ENCODE measurements at places on chromosomes 1 and 21.

GRCh38 chr1:201332616-201333335 is 44.7 kb downstream of the TNNT2 start:
- no peak for DNase-seq

DNA sequence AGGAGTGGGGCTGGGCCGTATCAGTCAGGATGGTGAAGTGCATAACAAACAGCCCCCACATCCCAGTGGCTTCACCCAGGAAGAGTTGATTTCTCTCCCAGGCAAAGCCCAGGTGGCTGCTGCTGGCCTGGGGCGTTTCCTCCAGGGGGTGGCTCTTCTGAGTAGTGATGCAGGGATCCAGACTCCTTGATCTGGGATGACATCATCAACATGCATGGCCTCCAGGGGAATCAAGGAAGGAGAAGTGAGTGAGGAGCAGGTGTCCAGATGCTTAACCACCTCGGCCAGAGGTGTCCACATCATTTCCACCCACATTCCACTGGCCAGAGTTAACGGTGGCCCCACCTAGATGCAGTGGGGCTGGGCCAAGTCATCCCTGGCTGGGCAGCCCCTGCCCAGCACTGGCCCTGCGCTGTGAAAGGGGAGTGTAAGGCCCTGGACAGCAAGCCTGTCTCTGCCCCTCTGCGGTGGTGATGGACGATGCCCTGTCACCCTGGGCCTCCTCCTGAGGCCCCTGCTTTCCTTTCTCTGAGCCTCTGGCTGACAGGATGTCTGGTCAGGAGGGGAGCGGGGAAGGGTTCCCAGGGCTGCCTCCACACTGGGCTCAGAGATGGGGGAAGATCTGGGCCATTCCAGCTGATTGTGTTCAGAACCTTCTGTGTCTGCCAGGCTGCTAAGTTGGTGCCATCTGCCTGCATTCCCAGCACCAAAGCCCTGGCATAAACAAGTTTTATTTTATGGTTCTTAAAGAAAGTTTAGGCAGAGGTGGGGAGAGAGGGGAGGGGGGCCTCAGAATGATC is 598.2 kb downstream of the MATN1 start:
- no peak for DNase-seq

GRCh38 chr1:83515578-83516154 is 483.3 kb downstream of the TTLL7 start:
- no peak for DNase-seq

GRCh38 chr1:36625935-36626310 is 143.2 kb upstream of the CSF3R start:
- DNase-seq: no peak

DNA sequence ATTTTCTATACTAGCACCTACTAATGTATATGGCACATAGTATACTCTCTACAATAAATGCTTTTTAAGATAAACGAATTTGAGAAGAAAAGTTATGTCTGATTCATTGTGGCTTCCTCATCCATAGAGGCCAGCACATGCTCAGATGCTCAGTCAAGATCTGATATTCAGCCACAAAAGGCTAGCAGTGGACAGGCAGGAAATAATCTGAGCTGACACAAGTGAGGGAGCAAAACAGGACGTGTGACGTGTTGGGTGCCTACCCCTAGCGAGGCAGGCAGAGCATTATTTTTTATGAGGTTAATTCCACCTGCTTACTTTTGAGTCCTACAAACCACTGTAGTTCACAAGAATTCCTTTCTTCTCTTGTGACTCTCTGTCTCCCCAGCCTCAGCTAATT is 550.9 kb downstream of the SMYD3 start:
- DNase-seq: no peak

DNA sequence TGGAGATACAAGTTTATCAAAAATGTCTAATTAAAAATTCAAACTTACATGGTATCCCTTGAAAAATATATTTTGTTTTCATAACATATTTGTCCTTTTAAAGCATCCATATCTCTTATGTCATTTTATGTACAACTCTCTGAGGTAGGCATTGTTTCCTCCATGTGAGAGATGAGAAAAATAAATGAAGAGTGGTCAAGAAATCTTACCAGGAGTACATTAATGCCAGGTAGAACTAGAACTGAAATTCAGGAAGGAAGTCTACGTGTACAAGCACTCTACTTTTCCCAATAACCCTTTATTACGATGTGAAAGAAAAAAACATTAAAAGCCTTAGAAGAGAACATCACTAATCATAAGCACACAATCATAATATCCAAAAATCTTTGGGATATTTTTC is 5.6 kb downstream of the BRINP3 start:
- no peak for DNase-seq

DNA sequence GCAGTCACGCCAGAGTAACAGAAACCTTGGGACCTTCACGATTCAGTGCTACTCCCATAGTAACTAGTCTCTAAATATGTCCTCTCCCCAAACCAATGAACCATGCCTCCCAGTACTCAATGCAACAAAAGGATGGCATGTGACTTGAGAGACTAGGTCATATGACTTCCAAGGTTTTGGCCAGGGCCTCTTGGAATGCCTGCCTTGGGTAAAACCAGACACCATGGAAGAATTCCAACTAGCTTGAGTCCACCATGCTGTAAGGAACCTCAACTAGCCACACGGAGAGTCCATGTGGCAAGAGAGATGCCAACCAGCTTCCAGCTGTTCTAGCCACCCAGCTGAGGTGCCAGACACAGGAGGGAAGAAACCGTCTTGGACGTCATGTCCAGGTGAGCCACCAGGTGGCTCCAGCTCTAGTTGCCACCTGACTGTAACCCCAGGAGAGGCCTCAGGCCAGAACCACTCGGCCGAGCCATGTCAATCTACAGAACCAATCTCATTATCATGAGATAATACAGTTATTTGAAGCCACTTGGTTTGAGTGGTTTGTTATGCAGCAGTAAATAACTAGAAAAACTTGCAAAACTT is 115.0 kb downstream of the SYF2 start:
- DNase-seq: no peak

DNA sequence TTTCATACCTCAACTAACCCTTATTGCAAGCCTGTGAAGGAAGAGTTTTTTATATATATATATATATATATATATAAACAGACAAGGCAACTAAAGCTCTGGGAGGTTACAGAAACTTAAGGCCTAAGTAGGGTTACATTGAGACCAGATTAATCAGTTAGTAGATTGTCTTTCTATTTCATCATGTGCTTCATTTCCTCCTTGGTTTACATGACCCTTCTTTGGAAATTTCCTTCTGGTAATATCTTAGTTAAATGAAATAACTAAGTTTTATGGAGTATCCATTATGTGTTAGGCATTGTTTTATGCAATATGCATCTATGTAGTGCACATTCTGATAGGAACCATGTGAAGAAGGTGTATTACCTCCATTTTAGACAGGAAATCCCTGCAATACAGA is 112.7 kb downstream of the FGGY start:
- DNase-seq: no peak

GRCh38 chr1:20386323-20387081 is 95.8 kb downstream of the VWA5B1 start:
- no peak for DNase-seq

DNA sequence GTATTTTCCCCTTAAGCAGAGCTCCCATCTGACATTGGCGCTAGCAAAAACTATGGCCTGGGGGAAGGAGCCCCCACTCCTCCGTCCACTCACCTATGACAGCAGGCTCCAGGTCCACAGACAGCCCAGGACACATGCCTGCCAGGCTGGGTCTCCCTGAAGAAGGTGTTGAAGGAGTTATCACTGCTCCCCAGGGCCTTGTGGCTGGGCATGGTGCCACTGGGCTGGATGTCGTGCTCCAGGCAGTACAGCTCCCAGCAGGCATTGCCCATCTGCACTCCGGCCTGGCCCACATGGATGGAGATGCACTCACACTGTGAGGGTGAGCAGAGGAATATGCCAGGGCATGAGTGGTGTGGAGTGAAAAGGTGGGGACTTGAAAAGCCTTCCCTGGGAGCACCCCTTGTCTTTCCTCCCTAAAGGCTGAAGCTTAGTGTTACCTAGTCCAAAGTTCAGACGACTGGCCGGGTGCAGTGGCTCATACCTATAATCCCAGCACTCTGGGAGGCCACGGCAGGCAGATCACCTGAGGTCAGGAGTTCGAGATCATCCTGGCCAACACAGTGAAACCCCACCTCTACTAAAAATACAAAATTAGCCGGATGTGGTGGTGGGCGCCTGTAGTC is 30.0 kb downstream of the RABIF start:
- DNase-seq: no peak

DNA sequence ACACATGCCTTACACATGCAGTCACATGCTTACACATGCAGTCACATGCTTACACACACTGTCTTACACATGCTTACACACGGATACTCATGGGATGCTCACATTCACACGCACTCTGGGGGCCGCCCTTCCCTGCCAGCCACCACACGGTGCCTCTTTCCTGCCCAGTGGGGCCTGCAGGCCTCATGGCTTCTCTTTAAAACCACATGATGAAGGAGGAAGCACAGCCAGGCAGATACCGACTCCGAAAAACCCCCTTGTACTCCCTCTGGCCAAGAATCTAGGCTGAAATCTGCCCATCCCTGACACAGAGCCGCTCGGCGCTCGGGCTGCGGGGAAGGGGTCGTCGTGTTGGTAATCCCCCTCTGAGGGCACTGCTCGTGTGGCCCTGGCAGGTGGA is 113.0 kb downstream of the PRDM16 start:
- no peak for DNase-seq

DNA sequence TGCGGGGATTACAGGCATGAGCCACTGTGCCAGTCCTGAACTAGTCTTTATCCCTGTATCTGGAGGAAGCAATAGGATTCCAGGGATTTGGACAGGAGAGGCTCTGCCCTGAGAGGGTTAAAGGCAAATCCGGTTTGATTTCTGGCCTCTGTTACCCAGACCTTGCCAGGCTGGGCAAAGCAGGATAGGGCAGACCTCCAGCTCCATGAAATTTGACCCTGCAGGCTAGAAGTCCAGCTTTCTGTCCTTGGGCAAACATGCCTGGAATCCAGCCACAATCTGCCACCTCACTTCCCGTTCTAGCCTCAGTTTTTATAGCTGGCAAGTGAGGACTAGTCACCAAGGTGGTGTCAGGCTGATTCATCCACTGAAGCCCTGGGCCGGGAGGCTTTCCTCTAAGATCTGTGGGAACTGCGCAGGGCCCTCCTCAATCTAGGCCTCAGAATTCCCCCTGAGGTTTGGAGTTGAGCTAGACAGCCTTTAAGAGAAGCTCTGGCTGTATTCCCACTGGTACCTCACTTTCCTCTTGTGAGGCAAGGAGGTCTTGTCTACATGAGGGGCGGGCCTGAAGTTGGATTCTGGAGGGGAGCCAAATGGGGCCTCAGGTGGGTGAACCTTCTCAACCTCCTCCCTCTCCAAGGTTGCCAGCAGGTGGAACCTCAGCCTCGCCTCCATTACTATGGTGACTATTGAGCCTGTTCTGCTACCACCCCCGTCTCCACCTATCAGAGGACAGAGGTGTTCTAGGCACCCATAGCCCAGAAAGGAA is 7.0 kb upstream of the P3R3URF start:
- no peak for DNase-seq

DNA sequence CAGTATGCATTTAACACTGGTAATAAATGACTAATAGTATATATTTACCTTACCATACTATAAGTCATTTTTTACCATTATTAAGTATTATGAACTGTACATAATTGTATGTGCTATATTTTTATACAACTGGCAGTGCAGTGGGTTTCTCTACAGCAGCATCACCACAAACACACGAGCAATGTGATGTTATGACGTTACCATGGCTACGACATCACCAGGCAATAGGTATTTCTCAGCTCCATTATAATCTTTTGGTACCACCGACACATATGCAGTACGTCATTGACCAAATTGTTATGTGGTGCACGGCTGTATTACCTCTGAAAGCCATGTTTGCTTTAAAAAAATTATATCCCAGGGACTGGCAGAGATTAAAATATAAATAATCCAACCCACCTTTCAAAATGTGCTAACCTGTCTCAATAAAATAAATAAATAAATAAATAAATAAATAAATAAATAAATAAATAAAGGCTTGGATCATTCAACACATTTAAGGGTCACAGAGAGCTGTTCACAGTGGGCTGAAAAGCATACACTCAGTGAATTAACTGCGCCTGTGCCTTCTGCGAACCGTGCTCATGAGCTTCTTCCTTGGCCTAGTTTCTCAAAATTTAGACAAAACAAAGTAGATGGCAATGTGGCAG is 121.4 kb upstream of the SLC35F3 start:
- DNase-seq: no peak

GRCh38 chr21:26810676-26811415 is 34.4 kb downstream of the ADAMTS1 start:
- DNase-seq: no peak

DNA sequence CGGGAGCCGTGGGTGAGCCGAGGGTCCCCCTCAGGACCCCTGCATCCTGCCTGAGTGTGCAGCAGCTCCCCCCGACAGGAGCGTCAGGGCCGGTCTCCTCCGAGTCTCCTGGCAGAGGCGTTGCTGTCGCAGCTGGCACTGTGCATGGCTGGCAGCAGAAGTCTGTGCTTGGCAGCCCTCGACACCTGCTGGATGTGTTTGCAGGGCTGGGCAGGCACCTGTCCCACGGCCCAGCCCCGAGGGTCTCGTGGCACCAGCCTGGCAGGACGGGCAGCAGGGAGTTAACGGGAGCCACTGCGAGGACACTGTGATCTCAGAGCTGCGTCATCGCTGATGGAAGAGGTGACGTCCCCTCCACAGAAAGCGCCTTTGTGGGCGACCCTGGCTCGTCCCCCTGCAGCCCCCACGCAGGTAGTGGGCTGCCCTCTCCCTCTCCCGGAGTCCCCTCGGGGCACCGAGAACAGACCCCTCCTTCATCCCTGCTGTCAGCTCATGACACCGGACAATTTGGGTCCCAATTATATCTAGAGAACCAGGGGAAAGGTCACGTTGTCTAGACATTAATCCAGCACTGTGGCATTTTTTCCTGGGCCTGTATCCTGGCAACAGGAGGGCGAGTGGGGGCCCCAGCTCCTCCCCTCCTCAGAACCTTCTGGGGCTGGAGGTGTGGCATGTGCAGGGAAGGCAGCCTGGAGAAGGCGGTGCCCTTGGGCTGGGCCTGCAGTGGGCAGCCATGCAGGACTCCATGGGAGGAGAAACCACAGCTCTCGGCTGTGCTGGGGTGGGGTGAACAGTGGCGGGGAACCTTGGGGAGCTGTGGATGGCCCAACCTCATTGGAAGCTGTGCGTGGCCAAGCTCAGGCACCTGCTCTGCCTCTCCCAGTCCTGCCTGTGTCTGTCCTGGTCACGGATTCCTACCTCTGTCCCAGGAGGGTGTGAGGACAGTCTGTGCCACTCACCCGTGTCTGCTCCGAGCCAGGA is 15.4 kb downstream of the COL18A1 start:
- no peak for DNase-seq

- DNase-seq: no peak
These were observed 1.9 kb upstream of the ERRFI1 start for GRCh38 chr1:8027748-8028570.

GRCh38 chr1:16614361-16615252 is 1.2 kb upstream of the NBPF1 start:
- DNase-seq: no peak

DNA sequence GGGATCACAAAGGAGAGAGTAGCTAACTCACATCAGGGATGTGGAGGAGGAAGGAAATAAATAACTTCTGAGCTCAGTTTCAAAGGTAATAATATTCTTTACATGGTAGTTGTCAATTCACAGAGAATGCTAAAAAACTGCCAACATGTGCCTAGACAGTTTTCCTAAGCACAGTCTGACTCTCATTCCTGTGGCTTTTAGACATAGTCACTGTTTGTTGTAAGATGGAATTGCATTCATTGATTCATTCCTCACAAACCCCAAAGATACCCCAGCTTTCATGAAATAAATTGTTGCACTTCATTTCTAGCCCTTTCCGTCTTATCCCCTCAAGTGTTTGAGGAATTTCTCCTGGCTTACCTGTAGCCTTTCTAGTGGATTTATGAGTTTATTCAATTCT is 263.9 kb downstream of the NTNG1 start:
- no peak for DNase-seq

Data from activated CD8-positive, alpha-beta memory T cell treated with anti-CD3 and anti-CD28 coated beads for 1 hour (primary cell).